Naive thymus-derived CD8-positive, alpha-beta T cell (primary cell): ENCODE measurements at places on chromosomes 12 and 14. TPM values are rescaled to one million over a fixed set of nuclear protein-coding genes. Genes with fewer than 3 reads are reported as not detected.

GRCh38 chr12:94585626-94586025, 64.7 kb downstream of the TMCC3 start:
- no peak for DNase-seq

- no peak for DNase-seq
Measured at GRCh38 chr12:109446869-109447268, 30.2 kb downstream of the KCTD10 start.

- no peak for DNase-seq
Measured at GRCh38 chr14:36750244-36750643, 88.6 kb downstream of the PAX9 start.

GRCh38 chr12:120775862-120776552, 50.4 kb downstream of the ACADS start:
- DNase-seq: no peak

GRCh38 chr12:91991399-91992187, 154.1 kb downstream of the BTG1 start:
- DNase-seq: no peak

DNA sequence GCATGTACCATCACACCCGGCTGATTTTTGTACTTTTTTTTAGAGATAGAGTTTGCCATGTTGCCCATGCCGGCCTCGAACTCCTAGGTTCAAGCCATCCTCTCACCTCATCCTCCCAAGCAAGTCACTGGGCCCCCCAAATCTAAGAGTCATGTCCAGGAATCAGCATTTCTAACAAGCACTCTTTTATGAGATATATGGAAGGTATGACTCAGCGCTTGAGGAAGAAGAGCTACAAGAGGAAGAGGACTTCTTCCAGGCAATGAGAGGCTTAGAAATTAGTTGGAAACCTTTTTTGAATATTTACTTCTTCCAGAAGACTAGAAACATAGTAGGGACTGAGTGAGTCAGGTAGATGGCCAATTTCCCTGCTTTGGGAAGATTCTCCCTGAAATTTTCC, 114.5 kb downstream of the HMGA2 start:
- no peak for DNase-seq

DNA sequence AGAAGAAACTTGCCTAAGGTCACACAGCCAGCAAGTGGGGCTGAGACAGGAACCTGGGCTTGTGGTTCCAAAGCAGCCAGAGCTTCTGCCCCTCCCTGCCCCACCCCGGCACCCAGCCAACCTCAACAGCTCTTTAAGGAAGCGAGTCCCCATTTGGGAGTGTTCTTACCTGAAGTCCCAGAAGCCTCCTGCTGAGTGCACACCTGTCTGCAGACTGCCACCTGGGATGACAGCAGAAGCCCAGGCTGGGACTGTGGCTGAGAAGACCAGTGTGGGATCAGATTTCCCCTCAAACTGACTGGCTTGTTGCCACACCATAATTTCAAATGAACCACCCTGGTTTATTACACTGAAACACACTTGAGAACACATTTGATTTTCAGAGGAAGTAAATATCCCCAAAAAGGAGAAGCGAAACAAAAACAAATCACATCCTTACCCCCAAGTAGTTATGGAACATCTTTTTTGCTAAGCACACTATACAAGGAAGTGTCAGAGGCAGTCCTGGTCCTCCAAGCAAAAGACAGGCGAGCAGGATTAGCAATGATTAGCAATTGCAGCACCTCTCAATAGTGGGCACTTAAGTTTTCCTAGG, 6.3 kb upstream of the RIN3 start:
- DNase-seq: no peak

DNA sequence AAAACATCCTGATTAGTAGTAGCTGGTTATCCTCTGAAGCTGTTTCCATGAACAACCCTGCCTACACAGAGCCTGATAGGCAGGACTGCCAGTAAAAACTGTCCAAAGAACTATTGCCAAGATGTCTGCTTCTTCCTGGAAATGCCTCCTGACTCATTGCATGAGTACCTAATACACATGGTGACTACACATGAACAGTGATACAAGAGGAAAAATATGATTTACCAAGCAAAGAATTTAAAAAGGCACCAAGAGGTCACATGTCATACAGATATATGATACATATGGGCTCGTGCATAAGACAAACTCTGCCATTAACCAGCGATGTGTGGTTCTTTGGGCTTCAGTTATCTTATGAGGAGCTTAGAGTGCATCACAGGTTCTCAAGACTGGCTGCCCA, 552.3 kb downstream of the SLC16A7 start:
- no peak for DNase-seq

GRCh38 chr12:64864319-64864718, 39.9 kb downstream of the TBC1D30 start:
- no peak for DNase-seq

- peak; percentile 46 for DNase-seq
Measured at GRCh38 chr12:6684609-6685008, 4.6 kb downstream of the ZNF384 start.

GRCh38 chr12:18552829-18553228, 185.0 kb downstream of the PLCZ1 start:
- no peak for DNase-seq

DNA sequence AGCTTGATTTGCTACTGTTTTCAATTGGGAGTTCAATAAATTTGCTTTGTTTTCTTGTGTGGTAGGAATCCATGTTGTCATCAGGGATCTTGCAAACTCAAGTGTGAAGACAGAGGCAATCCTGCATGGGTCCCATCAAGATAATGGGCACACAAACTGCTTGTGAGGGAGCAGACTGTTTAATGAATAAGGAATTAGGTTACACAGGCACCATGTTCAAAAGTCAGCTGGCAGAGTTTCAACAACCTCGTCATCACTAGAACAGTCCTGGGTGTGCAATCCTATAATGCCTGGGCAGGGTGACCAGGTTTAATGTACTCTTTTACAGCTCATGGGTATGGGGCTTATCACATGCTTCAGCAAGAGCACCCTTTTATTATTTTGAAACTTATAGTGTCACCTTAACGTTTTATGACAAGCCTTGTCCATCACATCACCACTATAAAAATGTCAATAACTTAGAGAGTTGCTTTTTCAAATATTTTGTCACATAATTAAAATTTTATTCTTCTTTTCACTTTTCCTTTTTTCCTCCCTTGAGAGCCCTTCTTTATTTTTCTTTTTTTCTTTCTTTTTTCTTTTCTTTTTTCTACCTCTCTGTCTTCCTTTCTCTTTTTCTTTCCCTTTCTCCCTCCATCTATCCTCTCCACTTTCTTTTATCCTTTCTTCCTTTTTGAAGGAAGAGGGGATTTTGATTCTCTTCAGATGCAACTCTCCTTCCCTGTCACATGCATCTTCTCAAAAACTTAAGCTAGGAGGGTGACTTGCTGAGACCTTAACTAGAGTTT, 252.2 kb upstream of the ATP2B1 start:
- no peak for DNase-seq

- DNase-seq: no peak
Measured at GRCh38 chr12:6722863-6723262, 983 bp upstream of the COPS7A start.

- DNase-seq: no peak
Measured at GRCh38 chr14:75773046-75773445, 112.0 kb downstream of the TTLL5 start.

- DNase-seq: no peak
Measured at GRCh38 chr14:103514596-103515421, 7.8 kb downstream of the CKB start.

DNA sequence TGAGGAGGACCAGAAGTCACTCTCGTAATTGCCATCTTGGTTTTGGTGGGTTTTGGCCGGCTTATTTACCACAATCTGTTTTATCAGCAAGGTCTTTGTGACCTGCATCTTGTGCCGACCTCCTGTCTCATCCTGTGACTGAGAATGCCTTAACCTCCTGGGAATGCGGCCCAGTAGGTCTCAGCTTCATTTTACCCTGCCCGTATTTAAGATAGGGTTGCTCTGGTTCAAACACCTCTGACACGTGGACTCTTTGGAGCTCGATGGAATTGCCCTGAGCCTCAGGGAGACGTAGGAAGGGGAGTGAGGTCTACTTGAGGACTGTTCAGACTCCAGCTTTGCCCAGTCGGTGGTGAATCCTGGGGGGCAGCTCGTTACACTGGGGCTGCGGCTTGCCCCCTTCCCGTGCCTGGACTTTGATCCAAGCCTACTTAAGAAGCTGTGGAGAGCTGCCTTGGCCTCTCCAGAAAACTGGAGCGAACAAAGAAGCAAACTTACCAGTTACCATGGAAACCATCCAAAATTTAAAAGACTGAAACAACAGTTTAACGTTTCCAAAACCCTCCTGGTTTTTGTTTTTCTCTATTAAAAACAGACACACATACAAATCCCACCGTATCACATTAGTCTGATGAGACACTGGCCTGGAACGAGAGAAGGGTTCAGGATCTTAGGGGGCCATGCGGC, 28.0 kb downstream of the CALM1 start:
- DNase-seq: no peak

DNA sequence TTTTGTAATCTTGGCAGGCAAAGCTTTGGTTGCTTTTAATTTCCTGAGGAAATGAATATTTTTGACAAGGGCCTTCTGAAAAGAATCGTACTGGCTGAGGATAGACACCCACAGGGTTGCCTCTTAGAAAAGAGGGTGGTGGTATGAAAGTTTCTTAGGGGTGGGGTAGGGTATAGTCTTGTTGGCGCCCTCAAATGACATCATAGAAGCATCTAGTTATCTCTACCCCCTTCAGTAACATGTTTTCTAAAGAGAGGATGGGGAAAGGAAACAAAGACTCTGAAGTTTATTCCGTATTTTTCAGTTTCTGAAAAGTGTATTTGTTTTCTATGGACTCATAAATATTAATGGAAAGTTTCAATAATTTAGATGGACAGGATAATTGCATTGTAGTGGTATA, 13.7 kb downstream of the PRKCH start:
- no peak for DNase-seq

- peak; percentile 14 for DNase-seq
Measured at GRCh38 chr12:442235-442884, 17.4 kb upstream of the B4GALNT3 start.

GRCh38 chr14:22434901-22435550, 154.0 kb downstream of the DAD1 start:
- DNase-seq: no peak

DNA sequence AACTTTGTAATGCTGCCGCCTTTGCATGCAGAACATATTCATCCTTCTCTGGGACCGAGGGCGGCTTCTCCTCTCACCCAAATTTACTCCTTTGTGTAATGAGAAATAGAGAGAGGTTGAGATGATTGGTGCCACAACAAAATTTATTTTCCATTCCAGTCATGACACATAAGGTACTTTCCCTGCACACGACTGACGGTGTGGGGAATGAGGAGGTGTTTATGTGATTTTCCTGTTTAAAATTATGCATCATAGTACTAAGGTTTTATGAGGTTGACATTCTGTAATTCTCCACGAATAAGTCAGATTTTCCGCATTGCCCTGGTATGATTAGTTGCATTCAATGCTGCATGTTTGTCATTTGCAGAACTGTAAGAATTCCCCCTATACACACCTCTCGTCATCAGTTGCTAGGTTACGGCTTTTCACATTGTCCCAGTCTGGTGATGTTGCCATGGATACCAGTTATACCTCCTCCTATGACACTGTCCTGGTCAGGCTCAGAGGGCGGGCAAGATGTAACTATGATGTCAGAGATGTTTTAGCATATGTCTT, 23.1 kb downstream of the BICDL1 start:
- DNase-seq: peak; percentile 72

- no peak for DNase-seq
Measured at GRCh38 chr14:85471744-85472143, 58.2 kb upstream of the FLRT2 start.

GRCh38 chr12:83971781-83972180, 940.8 kb downstream of the SLC6A15 start:
- DNase-seq: no peak

DNA sequence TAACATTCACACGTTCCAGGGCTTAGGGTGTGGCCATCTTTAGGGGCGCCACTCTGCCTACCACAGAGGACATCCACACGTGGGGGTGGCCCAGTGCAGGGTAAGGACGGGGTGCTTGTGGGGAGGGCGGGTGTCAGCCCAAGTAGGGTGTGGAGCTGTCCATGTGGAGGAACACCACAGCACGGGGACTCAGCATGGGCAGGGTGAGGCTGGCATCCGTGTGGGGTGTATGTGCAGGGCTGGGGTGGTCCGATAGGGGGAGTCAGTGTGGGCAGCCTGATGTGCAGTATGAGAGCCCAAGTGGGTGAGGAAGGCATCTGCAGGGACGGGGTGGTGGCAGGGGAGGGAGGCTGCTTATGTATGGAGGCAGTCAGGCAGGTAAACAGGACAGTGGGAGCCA, 17.7 kb downstream of the PSMC1 start:
- DNase-seq: no peak

- no peak for DNase-seq
Measured at GRCh38 chr12:40204337-40204736, 20.5 kb upstream of the LRRK2 start.

DNA sequence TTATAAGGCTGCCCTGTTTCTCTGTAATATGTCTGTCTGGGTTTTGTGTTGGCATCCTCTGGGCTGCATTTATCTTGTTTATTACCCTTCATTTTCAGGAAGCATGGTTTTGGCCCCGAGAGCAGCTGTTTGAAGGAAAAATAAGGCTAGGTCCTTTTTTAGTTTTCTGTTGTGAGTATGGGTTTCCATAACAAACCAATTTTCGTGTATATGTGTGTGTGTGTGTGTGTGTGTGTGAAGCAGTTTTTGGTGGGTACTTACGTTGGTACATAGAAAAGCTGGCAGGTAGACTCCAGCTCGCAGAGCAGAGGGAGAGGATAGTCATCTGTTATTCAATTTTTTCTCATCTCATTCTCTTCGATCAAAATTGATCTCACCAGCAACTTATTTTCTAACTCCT, 52.5 kb downstream of the MAPKAPK5 start:
- no peak for DNase-seq

The OR10G2 gene
- not detected for polyA plus RNA-seq

The EPYC gene
- not detected for polyA plus RNA-seq

The GYS2 gene
- not detected for polyA plus RNA-seq

The POTEG gene
- polyA plus RNA-seq: not detected

The LRP1 gene
- 0.52 TPM for polyA plus RNA-seq

The ZNF839 gene
- polyA plus RNA-seq: 6.6 TPM

The ETFBKMT gene
- 1.8 TPM for polyA plus RNA-seq

The CISTR gene
- polyA plus RNA-seq: not detected

The CTSG gene
- polyA plus RNA-seq: not detected

The AQP6 gene
- polyA plus RNA-seq: not detected

The SCNN1A gene
- 0.23 TPM for polyA plus RNA-seq

The PIP4K2C gene
- polyA plus RNA-seq: 22.7 TPM

The NPFF gene
- polyA plus RNA-seq: not detected
